ENCODE measurements at places on chromosomes 4 and X. TPM values are rescaled to one million over a fixed set of nuclear protein-coding genes. Genes with fewer than 3 reads are reported as not detected.

Gene AWAT2
- total RNA-seq = not detected

Gene ZIC3
- not detected for total RNA-seq

Gene SPATA18
- total RNA-seq = 23.8 TPM

Gene NKX3-2
- total RNA-seq = not detected

Gene XAGE1B
- total RNA-seq = 0.54 TPM

DNA sequence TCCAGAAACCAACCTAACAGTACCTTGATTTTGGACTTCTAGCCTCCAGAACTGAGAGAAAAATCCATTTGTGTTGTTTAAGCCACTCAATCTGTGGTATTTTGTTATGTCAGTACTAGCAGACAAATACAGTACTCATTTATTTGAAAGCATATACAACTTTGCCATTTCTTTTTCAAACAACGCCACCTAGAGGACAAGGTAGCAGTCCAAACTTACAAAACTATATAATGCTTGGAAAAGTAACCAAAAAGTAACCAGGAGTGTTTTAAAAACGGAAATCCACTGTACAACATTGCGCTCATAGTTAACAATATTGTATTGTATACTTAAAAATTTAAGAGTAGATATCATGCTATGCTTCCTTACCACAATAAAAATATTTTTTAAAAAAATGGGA lies 37.0 kb upstream of the FGF13 start:
- no peak for DNase-seq

DNA sequence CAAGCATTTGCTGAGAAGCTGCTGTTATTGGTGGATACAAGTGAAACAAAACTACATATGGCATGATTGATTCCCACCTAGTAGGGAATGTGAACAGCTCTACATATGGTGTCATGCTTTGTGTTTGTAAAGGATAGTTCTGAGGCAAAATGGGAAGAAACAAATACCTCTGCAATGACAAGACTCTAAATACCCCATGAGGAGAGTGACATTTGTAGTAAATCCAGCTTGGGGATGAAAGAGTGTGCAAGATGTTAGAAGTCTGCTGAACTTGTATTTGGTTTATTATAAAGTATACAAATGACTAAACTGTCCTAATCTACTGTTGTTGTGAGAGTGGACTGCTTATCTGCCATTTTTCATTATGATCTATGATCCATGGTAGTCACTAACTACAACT lies 120.8 kb upstream of the HS3ST1 start:
- no peak for DNase-seq

DNA sequence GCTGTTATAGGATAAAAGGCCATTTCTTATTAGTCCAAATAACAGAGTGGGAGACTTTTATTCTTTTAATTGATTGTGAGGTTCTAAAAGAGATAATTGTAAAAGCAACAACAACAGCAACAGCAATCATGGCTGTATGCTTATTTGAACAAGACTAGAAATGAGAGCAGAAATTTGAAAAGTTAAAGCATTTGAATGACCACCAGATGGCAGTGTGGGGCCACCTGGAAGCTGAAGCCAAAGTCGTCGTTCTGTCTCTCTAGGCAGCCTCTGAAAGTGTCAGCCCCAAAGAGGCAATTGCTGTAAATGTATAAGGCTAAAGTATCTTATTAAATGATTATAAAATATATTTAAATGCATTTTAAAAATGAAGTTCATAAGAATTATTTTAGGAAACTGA lies 42.2 kb downstream of the SH2D1A start:
- peak; percentile 42 for DNase-seq

DNA sequence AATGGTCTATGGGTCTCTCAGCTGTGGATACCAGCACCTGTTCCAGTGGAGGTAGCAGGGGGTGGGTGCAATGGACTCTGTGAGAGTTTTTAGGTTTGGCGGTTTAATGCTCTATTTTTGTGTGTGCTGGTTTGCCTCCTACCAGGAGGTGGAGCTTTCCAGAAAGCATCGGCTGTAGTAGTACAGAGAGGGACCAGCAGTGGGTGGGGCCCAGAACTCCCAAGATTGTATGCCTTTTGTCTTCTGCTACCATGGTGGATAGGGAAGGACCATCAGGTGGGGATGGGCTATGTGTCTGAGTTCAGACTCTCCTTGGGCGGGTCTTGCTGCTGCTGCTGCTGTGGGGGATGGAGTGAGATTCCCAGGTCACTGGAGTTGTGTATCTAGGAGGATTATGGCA lies 557.2 kb upstream of the GRID2 start:
- DNase-seq = no peak

GRCh38 chrX:105315248-105315647 lies 94.8 kb upstream of the TEX13A start:
- no peak for DNase-seq

DNA sequence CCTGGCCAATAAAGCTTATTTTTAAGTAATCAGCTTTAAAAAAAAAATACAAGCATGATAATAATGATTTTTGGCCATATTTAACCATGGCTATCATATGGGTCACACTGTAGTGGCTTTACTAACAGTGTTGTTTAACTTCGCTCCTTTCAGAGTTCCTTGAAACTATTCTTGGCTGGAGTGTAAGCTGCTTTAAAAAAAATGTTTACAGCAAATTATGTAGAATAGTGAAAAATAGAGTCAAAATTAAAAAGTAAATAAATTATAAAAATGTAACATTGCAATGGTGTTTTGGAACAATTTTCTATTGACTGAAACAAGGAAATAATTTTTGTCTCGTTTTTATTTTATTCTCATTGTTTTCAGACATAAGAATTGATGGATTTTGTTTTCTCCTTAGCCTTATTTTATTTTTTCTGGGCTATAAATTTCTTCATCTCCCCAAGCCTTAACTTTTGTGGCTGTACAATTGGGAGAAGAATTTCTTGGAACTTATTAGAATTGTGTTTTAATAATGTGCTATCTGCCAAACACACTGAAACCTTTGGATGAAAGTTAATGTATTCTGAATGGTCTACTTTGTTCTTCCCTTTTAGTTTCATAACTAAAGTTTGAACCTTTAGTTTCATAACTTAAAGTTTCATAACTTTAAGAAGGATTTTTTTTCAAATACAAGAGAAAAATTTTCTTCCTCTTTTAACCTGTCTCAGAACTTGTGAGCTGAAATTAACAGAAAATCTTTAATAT lies 182.0 kb downstream of the ARHGAP24 start:
- DNase-seq = no peak

DNA sequence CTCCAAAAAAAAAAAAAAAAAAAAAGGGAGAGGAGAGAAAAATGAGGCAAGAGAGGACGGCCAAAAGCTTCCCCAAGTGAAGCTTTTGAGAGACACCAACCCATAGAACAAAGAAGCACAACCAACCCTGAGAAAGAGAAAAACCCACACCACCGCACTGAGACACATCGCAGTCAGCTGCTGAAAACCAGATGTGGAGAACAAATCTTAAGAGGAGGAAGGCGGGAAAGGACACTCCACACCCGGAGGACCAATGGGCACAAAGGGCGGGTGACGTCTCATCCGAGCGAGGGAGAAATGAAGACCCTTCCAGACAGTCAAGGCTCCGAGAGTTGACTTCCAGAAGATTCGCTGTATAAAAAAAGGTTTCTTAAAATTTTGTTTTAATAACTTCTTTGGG lies 112.1 kb downstream of the AFAP1 start:
- DNase-seq = no peak

Data from upper lobe of left lung (tissue), 6 donors.